ENCODE measurements at places on chromosomes 16 and 17. TPM values are rescaled to one million over a fixed set of nuclear protein-coding genes. Genes with fewer than 3 reads are reported as not detected.

C1QL1 gene
- 10.8 TPM for total RNA-seq

GFAP gene
- not detected for total RNA-seq

GRCh38 chr16:81268509-81268908, 30.0 kb downstream of the BCO1 start:
- no peak for DNase-seq
- H3K27ac ChIP-seq, result no peak overlapping the region
- no peaks in the 10 kb centered on the region for H3K4me1 ChIP-seq
- H3K4me3 ChIP-seq, result no peak overlapping the region

GRCh38 chr16:26276289-26276688, 584.5 kb downstream of the HS3ST4 start:
- no peak overlapping the region for H3K27ac ChIP-seq
- DNase-seq, result no peak
- H3K36me3 ChIP-seq, result no peaks in the 10 kb centered on the region
- no peaks in the 10 kb centered on the region for H3K4me1 ChIP-seq
- H3K4me3 ChIP-seq, result no peak overlapping the region

PRM2 gene
- not detected for total RNA-seq

DNA sequence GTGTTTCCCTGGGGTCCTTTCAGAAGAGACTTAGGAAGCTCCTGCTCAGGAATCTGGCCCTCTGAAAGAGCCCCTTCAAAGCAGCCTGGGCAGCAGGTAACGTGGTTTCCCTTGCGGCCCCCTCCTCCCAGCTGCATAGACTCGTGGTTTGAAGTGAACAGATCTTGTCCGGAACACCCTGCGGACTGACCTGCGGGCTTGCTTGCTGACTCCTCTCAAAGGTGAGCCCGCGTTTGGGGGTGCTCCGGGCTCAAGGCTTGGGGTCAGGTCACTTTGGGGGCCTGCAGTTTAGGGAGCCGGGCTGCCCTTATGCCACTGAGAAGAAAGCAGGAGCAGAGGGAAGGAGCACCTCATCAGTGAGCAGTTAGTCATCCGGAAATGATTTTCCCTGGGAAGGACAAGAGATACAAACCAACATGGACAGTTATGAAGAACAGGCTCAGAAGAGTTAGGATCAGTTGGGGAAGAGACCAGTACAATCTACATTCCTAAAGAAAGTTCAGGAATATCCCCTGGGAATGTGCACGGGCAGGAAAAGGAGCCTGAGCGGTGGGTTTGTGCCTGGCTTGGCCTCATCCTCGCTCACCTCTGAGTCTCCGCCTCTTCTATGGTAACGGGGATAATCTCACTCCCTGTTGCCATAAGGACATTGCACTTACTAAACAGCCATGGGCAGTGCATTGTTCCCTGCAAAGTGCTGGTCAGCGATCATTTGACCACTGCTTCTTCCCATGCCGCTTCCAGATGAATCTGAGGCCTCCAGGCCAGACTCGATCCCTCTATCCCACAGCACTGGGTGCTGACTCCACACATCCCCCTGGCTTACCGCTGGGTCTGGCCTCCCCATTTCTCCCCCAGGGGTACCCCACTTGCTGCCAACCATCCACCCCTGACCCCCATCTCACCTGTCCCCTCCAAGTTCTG, 10.0 kb downstream of the LDHD start:
- H3K27me3 ChIP-seq, result no peaks in the 10 kb centered on the region
- no peaks in the 10 kb centered on the region for H3K36me3 ChIP-seq
- no peak overlapping the region for H3K4me3 ChIP-seq
- H3K27ac ChIP-seq, result peak overlapping the region; percentile 83
- no peak for DNase-seq

Data from A673 (cell line).